CD4-positive, alpha-beta T cell treated with Interferon gamma for 1 hour (primary cell): ENCODE measurements at places on chromosomes 3 and 15.

- no peak for DNase-seq
Measured at GRCh38 chr3:14200841-14201240, 22.2 kb downstream of the LSM3 start.

GRCh38 chr3:187739094-187739560, 6.1 kb downstream of the BCL6 start:
- no peak for DNase-seq

DNA sequence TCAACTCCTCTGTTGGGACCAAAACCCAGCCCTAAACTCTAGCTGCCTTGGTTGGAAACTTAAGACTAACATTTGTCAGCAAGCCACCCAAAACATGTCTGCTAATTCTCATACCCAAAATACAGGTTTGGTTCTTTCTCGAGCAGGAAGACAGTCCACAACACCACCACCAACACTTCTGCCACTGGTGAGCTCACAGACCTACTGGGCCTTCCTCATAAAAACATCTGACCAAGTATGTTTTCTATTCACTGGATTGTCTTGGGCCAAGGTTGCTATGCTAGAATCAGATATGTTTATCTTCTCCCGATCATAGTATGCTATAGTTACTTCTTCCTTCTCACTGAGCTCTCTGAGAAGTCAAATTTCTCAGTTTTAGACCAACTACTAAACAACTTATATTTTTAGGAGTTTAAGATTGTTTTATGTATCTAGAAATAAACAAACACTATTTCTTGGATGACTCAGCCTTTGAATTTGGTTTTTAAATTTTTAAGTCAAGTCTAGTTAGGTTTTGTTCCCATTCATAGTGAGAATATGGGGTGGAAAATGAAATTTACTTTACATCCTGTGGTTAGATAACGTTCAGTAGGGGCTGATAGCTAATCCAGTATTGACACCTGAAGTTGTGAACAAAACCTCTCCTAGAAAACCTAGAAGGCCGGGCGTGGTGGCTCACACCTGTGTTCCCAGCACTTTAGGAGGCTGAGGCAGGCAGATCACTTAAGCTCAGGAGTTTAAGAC, 360.5 kb downstream of the RSL24D1 start:
- DNase-seq = no peak

DNA sequence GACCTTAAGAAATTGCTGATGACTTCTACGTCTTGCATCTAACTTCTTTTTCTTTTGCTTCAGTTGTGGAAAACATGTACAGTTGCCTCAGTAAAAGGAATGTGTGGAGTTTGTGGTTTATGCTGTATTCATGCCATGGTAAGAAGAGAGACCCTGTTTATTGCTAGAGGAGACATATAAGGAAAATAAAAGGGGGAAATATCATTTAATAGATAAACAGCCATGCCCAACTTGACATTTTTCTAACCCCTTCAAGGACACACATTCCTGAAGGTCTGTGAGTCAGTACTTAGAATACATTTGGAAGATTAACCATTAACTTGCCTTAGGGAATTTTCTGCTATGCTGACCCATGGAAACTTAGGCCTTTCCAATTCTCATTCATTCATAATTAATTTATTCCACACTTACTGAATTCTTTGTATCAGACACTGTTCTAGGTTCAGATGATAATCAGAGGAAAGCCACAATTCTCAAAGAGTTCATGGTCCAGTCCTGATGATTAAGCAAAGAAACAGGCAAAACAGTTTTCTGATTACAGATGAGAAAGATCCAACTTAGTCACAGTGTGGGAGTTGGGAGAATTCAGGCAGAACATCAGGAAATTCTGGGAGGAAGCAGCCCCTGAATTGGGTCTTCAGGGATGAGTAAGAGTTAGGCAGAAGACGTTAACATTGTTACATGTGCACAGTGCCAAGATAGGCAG, 329.8 kb upstream of the RASGRP1 start:
- no peak for DNase-seq

- no peak for DNase-seq
Measured at GRCh38 chr15:50736823-50737222, 28.7 kb downstream of the SPPL2A start.

DNA sequence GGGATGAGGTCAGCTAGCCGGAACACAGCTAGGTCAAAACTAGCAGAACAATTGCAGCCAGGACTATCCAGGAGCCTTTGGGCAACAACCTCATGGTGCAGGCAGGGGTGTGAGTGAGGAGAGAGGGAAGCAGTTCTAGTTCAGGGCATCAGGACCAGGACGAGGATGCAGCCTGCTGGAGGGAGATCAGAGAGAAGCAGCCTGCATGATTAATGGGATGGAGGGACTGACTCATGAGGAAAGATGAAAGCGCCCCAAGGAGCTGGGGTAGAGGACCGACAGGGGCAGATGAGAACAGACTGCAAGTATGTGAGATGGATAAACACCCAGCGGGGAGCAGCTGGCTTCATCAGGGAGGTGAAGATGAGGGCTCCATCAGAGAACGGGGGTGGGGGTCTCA, 37.9 kb upstream of the LRTM1 start:
- no peak for DNase-seq

GRCh38 chr3:186571644-186572013, 1.1 kb downstream of the DNAJB11 start:
- DNase-seq = no peak

- DNase-seq = no peak
Measured at GRCh38 chr3:153625506-153625905, 463.5 kb downstream of the RAP2B start.

DNA sequence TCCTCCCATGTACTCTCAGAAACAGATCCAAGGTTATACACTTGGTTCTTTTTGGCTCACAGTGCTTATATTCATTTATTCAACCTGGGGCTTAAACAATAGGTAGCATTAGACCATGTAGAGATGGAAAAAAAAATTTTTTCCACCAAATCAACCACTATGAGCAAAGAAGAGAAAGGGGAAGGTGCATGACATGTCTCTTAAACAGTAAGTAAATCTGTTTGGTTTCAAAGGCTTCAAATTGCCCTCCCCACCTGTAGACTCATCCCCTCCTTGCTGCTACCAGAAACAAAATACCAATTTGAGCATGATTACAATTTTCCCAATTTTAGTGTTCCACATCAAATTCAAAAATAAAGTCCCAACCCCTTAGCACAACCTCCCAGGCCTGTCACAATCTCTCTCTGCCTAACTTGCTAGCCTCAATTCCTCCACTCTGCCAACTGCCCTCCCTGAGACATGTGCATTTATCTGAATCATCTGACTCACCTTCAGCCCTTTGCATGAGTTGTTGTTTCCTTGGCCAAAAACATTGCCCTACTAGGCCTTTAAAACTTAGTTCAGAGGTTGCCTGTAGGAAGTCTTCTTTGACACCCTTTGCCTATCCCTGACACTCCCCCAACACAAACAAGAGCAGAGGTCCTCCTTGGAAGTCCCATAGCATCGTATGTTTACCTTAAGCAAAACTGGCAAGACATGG, 30.3 kb upstream of the TSC22D2 start:
- no peak for DNase-seq

DNA sequence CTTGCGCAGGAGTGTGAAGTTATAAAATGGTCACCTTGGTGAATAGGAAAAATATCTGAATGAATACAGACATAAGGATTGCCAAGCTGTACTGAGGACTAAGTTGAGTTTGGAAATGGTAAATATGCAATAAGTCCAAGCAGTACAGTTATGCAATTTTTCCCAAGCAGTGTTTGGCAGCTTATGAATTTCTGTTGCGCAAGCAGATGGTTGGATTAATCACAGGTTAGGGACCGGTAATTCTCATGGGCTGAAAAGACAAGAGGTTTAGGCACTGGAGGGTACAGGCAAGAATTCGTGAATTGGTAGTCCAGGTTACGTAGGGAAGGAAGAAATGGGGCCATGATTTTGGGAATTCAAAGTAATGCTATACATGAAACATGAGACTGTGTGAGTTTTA, 210.3 kb downstream of the RAP2B start:
- DNase-seq = no peak

DNA sequence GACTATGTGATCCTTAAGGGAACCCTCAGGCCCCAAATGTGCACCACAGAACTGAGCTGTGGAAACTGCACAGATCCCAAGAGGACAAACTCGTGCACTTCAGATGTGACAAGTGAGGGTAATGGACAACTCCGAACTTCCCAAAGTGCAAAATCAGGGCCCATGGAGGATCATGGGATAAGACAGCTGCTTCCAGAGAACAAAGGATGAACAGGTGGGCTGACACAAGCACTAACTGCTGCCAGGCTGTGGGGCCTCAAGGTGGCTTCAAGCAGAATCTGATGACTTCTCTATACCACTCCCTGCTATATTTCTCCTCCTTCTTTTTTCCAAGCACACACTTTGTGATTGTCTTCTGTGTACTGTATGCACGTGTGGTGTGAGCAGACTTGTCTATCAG, 5.4 kb downstream of the TARS3 start:
- no peak for DNase-seq

DNA sequence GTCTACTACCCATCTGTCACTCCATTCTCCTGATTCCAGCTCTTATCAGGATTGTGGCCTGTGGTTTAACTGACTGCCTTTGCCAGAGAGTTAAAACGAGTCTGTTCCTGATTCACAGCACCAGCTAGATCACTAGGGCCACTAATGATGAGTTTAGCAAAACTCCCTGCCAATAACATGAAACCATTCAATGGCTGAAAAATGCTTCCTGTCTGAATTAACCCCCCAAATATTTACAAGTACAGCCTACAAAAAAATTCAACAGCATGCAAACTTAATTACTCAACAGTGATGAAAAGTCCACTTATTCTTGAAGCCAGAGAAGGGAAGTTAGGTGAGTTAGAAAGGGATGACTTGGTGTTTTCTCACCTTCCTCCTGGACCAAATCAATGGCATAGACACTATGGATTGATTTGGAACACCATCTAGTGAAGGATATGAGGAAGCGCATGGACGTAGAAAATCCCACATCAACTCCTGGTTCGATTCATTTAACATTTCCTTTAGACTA, 141.4 kb downstream of the TGFBR2 start:
- DNase-seq = no peak

DNA sequence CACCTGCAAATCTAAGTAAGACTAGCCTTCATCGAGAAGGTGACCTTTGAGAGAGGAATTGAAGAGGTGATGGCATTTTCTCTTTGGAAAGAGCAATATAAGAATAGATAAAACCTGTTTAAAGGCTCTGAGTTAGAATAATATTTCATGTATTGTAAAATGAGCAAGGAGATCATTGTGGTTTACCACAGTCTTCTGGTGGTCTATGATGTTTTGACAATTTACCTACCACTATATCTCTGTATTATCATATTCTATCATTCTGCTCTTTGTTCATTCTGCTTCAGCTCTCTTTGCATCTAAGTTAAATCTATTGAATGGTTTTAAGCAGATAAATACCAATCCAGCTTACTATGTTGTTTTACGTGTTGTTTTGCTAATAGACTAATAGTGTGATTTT, 982.3 kb downstream of the SI start:
- DNase-seq = no peak

- no peak for DNase-seq
Measured at GRCh38 chr15:98684995-98685525, 36.7 kb downstream of the IGF1R start.

DNA sequence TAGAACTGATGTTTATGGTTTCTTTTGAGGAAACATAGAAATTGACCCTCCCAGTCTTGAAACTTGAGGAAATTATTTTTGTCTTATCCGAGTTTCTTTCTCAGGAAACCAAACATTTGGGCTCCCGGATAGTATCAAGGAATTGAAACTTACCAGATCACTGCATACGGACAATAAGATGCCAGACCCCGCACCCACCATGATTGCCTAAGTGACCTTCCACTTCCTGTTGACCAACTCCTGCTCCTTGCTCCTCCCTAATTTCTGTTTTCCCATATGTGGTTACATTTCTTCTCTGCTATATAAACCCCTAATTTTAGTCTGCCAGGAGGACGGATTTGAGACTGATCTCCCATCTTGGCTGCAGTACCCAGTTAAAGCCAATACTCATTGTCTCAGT, 118.4 kb upstream of the TPRG1 start:
- no peak for DNase-seq

DNA sequence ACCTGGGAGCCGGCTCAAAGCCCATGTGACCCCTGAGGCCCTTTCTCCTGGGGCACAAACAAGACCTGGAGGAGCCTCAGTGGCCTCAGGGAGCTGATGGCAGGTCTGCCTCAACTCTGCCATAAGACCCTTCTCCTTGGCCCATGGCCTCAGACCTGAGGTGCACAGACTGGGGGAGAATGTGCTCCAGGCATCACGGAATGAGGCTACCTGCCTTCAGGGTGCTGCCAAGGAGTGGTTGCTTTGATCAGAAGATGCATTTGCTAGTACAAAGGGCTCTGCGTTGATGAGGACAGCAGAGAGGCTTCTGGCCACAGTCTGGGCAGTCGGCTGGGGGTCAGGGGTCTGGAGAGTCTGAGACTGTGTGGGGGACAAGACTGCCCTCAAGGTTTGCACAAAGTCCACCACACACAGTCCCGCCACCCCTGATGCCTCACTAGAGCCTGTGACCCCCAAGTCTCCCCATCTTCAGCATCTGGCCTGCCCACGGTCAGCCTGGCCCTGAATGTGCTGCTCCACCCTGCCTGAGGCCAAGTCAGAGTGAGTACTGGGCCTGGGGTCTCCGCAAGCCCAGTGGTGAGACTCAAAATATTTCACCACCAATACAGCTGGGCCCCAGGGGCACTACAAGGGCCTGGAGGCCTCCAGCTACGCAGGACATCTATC, 26.6 kb downstream of the ALDH1L1 start:
- no peak for DNase-seq

GRCh38 chr15:31930967-31931366, 99.3 kb upstream of the CHRNA7 start:
- DNase-seq = no peak

GRCh38 chr15:74798388-74799254, 14.0 kb upstream of the LMAN1L start:
- no peak for DNase-seq

DNA sequence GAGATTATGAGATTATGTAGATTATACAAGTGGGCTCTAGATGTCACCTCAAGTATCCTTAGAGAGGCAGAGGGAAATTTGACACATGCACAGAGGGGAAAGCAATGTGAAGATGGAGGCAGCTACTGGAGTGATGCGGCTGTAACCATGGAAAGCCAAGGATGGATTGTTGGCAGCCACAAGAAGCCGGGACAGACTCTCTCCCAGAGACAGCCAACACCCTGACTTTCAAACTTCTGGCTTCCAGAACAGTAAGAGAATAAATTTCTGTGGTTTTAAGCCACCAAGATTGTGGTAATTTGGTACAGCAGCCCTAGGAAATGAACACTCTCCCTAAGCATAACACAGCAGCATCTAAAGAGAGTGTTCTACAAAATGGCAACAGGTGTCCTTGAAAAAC, 34.4 kb upstream of the PRICKLE2 start:
- DNase-seq = no peak

DNA sequence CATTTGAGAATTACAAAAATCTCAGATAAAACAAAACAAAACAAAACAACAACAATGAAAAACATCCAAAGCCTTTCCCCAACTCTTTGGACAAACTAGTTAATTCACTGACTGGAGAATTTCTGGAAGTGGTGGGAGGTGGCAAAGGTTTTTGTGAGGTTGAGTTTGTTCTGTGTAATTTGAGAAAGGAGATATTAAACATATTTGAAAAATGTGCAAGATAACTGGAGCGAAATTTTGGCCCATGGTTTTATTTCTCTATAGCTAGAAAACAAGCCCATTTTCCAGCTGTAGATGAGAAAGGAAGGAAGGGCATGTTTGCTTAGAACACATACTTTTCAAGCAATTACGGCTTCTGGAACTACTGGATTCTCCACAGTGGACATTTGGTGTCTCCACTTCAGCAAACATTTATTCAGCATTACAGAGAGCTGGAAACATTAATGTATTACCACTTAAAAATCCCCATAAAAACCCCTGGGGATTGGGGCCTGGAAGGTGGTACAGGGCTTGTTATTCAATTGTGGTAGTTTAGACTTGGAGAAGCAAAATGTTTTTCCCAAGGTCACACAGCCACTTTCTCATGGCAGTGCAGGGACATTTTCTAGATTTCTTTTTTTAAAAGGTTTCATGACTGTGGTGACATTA, 135.8 kb downstream of the THSD4 start:
- no peak for DNase-seq
